ENCODE measurements at places on chromosomes 2 and 18.
A peak's percentile ranks its signal among the peaks of the same experiment; 100 is the strongest.

DNA sequence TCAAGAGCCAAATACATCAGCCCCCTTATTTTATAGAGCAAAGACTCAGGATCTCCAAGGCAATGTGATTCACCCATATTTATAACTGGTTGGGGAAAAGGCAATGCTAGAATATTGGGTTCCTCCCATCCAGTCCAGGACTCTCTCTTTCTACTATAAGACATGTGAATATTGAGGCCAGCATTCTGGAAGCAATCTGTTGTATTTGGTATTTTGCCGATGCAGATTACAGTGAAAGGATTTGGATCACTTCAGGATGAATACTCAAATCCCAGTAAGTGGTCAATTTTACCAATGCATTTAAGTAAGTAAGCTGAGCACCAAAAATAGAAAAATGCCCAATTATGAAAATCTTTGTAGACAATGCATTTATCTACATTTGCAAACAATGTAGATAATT, 1834.7 kb upstream of the PIK3C3 start:
- DNase-seq = no peak

DNA sequence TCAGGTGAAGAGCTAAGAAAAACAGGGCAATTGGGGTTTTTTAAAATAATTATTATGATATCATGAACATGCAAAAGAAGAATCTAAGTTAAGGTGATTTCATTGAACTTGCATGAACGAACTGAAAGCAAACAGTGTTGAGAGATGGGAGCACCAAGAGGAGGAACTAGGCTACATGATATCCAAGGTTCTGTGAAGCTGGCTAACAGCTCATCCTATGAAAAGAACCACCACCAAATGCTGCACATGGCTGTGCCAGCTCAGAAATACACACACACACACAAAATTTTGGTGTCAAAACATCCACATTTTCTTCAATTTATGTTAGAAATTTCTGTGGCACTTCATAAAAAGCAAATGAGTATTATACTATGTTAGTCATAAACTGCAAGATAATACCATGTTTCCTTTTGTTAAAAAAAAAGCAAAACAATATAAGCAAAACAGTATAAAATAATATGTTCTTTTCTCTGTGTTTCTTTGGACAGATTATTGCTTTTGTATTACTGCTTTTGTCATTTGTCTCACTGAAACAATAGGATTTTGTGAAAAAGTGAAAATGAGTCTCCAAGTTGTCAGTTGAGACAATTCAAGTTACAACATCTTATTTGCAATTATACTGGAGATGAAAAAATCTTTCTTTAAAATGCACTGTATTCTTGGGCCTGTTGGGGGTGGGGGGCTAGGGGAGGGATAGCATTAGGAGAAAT, 12.6 kb upstream of the TTC32 start:
- DNase-seq = no peak

DNA sequence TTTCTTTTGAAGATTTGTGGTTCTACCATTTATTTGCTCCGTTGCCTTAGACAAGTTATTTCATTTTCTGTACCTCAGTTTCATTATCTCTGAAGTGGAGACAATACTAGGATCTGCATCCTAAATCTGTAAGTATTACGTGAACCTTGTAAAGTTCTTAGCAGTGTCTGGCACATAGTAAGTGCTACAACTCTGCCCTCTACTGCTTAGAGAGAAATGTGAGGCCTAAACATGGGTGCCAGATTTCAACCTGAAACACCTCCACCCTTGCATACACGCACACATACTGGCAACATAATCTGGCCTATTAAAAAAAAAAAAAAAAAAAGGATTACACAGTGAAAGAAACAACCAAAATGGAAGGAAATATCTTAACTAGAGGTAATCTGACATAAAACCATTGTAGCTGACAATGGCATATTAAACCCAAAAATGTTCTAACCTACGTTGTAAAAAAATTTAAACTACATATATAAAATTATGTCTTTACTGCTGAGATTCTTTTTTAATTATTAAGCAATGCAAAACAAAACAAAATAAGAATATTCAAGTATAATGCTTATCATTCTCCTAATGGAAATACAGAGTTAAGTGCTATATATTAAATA, 132.6 kb downstream of the MAP2 start:
- peak; percentile 25 for DNase-seq

- DNase-seq = no peak
Observed at GRCh38 chr2:219675221-219675620, 47.8 kb downstream of the SLC4A3 start.

- no peak for DNase-seq
Observed at GRCh38 chr2:26394694-26395093, 7.0 kb upstream of the DRC1 start.

- DNase-seq = no peak
Observed at GRCh38 chr2:164920430-164920829, 34.9 kb downstream of the SLC38A11 start.

DNA sequence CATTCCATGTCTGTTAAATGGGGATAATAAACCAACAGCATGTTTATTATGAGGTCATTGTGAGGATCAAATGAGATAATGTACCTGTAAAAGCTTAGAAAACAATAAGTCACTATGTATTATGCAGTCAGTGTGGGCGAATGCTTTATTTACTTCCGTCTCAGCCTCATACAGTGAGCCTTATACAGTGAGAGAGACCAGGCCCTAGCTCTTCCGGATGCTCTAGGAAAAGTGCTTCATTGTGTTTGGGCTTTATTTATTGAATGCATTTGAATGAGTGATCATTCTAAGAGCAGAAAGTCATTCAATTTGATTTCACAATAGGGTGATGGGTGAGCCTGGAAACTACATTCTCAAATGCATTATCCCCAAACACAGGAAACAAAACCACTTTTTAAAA, 603.9 kb upstream of the FANCL start:
- no peak for DNase-seq

- DNase-seq = no peak
Observed at GRCh38 chr2:106057206-106057605, 136.9 kb downstream of the UXS1 start.

- DNase-seq = no peak
Observed at GRCh38 chr2:75459565-75460310, 101.0 kb downstream of the EVA1A start.

DNA sequence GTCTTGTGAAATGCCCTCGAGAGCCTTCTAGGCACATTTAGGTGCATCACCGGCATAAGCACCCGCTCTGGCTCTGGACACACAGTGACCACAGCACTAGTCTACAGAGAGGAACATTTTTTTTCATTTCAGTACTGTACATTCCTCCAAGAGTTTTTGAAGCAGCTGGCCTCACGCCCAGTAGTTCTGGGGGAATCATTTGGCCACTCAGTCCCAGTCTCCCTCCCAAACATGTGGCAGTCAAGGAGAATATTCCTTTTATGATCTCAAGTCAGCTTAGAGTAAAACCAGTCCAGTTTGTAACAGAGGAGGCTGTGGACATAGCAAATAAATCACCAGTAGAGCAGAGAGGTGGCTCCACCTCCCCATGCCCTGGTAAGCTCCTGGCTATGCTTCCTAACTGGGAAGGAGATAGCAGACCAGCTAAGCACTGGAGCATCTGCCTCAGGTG, 48.1 kb downstream of the KCNE4 start:
- no peak for DNase-seq

DNA sequence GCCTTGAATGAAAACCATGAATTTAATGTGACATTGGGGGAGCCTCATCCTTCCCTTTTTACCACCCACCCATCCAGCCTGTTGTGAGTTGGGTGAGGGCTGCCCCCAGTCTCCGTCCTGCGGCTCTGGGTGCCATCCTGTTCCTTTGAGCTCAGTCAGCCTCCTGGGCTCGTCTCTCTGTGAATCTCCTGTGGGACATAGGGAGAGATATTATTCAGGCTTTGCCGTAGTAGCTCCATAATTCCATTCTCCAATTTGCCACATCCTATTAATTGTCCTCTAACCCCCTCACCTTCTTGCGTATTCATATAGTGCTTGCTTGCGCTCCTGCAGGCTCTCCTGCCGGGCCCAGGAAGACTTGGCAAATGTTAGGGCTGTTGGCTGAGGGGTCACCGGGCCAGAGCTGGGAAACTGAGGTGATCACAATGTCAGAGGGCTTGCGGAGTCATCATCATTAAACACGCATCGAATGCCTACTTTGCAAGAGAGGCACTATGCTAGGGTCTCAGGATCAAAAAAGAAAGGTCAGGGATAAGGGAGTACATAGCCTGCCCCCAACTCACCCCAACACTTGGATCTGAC, 709 bp upstream of the DQX1 start:
- DNase-seq = no peak

DNA sequence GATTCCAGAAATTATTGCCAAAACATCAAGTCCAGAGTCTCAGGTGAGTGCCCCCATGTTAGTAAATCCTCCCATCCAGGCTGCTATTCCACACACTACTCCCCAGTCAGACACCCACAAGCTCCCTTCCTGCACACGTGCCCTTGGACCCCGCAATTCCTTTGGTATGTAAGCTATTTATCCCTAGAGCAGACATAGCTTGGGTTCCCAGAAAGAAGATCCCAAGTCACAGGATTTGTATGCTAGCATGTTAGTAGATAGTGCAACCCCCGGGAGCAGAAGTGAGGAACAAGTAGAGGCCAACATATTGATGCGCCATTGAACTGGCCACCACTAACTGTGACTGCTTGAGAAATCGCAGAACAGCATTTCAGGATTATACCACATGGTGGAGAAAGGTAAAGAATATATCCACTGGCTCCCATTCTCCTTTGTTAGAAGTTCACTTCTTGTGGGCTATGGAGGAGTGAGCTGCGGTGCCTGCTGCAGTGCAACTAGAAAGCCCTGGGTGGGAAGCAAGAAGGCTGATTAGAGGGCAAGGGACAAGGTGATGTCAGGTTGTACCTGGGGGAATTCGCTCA, 137.5 kb upstream of the CHAC2 start:
- DNase-seq = no peak

GRCh38 chr2:172953970-172954852, 121.4 kb upstream of the MAP3K20 start:
- DNase-seq = no peak

Data from Jurkat, Clone E6-1 (cell line).